Stimulated activated CD4-positive, alpha-beta T cell treated with anti-CD3 and anti-CD28 coated beads, Interleukin-1b, Interleukin-23, amount 100 ng/mL, for 1 hour (primary cell): ENCODE measurements at places on chromosomes 4 and X.

DNA sequence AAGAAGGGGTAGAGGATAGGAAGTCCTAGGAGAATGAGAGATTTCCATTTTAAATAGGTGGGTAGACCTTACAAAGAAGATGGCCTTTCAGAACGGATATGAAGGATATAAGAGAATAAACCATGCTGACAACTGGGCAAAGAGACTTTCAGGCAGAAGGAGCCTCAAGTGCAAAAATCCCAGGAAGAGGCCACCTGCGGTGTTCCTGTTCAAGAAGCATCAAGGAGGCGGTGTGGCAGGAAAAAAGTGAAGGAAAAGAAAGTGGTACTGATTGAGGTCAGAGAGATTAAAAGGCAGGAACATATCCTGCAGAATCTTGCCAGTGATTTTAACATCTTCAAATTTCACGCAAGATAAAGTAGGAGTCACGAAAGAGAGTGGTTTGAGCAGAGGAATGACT lies 172.0 kb downstream of the FSTL5 start:
- no peak for DNase-seq

- no peak for DNase-seq
Observed at GRCh38 chr4:52619591-52619931, 39.5 kb downstream of the USP46 start.

DNA sequence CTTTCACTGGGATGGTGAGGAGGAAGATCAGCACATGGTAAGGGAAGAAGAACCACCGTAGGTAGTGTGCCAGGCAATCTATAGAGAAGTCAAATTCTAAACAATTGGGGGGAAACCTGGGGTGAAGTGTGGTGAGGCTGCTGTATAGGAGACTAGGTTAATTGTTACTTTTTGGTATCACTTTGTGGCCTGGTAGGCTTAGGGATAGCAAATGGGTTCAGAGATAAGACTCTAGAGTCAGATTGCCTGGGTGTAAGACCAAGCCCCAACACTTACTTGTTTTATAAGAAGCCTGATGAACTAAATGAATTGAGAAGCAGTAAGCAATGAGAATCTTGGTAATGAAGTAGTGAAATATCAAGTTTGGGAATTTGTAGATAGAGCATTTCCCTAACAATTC lies 8.7 kb downstream of the SMAD1 start:
- no peak for DNase-seq

DNA sequence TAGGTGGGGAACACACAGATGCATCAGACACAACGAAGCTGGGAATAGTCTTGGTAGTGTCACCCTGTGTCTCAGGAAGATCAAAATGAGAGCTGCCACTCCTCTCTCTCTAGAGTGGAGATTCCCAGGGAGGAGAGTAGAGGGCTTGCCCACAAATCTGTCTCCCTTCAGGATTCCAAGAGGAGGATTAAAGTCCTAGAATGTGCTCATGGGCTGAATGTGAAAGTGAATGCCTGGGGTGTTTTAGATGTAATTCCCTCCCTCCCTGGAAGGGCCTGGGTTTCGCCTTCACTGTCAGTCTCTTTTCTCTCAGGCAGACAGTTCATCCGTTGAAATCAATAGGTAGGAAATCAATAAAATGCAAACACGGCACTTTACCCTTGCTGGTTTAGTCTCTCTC lies 282.6 kb upstream of the PPARGC1A start:
- no peak for DNase-seq

DNA sequence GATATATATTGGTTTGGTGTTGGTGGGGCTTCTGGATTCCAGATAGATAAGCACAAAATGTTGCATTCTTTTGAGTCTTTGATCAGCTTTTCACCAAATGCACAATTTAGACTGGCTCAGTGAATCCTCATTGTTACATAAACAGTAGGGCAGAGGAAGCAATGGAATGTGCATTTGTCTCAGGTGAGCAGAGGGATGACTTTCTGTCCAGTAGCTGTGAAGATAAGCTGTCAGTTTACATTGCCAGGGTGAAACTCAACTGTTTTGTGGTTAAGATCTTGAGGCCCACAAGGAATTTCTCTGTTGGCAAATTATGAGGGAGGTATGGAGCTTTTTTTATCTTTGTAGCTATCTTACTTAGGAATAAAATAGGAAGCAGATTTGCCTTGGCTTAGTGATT lies 168.0 kb downstream of the GALNTL6 start:
- no peak for DNase-seq

GRCh38 chr4:110667670-110668069 lies 44.8 kb upstream of the PITX2 start:
- no peak for DNase-seq

DNA sequence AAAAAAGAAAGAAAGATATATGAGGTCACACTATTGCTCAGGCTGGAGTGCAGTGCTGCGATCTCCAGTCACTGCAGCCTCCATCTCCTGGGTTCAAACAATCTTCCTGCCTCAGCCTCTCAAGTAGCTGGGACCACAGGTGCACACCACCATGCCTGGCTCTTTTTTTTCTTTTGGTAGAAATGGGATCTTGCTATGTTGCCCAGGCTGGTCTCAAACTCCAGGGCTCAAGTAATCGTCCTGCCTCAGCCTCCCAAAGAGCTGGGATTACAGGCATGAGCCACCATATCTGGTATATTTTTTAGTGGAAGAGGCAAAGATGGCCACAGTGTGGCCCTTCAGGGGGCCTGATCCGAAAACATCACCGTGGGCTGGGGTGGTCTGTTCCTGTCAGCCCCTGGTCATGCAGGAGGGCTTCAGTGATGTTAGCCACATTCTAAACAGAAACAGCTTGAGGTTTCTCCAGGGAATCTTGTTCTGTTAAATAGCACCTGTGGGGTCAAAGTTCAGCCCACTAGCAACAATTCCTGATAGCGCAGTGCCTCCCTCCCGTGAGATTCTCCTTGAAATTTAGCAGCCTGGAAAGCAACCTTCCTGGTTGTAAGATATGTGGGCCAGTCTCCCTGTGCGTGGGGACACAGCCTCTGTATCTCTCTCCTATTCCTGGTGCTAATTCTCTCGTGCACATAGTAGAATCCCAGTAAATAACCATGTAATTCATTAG lies 7.3 kb upstream of the DHRSX start:
- no peak for DNase-seq

- DNase-seq: no peak
Observed at GRCh38 chr4:2924765-2925301, 38.4 kb downstream of the NOP14 start.

DNA sequence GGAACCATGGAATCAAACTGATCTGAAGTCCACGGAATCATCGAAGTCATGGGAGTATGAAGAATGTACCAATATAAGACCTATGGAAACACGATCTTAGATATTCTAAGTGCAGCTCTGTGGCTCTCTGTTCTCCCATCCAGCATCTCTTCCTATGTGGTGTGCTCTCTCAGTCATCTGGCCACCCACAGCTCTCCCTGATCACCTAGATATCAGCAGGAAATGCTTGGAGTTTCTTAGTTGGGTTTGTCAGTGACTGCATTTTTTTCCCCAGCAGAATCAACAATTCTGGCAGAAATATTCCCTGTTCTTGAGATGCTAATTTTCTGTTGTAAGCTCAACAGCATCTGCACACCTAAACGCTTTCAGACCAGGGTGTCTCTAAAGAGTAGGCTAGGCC lies 94.1 kb downstream of the GC start:
- no peak for DNase-seq

GRCh38 chr4:107444-108429 lies 16.6 kb upstream of the ZNF718 start:
- no peak for DNase-seq

- DNase-seq: no peak
Observed at GRCh38 chr4:126627255-126627654, 1005.5 kb upstream of the INTU start.

DNA sequence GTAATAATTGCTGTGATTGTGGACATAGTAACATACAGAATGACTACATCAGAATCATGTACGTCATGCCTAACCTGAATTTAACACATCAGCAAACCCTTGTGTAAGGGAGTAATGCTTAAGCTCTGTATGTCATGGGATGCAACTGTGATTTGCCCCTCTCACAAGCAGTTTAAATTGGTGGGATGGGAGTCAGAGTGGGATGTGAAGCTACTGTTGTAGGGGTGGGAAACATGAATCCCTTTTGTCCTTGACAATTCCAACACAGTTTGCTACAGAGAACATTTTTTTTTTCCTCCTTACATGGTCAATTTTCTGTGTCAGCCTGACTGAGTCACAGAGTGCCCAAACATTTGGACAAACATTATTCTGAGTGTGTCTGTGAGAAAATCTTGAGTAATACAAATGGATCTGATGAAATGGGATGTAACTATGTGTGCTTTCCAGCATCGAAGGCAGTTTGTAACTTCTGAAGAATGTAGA lies 392.8 kb downstream of the GPM6A start:
- no peak for DNase-seq

GRCh38 chr4:180571516-180572055 lies 1671.6 kb upstream of the TENM3 start:
- no peak for DNase-seq

DNA sequence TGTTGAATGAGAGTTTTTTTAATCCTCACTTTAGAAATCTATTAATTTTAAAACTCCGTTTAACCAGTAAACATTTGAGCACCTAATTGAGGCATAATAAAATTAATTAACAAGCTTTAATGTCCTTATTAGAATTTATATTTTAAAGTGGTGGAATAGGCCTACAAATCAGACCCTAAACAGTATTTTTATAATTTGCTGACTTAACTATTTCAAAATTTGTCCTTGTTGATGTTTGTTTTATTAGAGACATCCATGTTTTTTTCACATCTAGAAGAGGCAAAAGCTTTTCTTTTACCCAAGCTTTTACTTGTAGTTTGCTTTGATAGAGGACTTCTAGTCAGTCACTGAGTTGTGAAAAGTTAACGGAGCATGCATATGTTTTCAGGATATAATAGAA lies 3.8 kb downstream of the SAP30 start:
- no peak for DNase-seq

- no peak for DNase-seq
Observed at GRCh38 chr4:38795087-38795486, 9.5 kb downstream of the TLR1 start.

- DNase-seq: no peak
Observed at GRCh38 chrX:148867596-148867995, 367.2 kb downstream of the AFF2 start.

GRCh38 chr4:35730414-35730813 lies 513.9 kb downstream of the ARAP2 start:
- no peak for DNase-seq

DNA sequence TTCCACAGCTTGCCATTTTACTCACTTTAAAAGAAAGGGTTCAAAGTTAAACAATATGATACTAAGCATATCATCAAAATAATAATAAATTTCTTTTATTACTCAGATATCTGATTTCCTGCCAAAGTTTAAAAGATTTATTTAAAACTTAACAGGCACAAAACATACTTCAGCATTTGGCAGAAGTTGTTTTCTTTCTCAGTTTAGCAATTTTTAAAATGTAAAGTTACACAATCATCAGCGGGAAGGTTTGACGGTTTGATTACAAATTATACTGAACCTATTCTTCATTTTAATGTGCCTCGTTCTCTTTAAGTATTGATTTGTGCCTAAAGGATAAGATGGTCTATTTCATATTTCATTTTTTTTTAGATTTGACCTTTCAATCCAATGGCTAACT lies 227.2 kb downstream of the APBB2 start:
- no peak for DNase-seq
